ENCODE measurements at places on chromosomes 6 and 20. TPM values are rescaled to one million over a fixed set of nuclear protein-coding genes. Genes with fewer than 3 reads are reported as not detected.

- DNase-seq, result no peak
Observed at GRCh38 chr20:17141568-17141967, 85.3 kb upstream of the PCSK2 start.

DNA sequence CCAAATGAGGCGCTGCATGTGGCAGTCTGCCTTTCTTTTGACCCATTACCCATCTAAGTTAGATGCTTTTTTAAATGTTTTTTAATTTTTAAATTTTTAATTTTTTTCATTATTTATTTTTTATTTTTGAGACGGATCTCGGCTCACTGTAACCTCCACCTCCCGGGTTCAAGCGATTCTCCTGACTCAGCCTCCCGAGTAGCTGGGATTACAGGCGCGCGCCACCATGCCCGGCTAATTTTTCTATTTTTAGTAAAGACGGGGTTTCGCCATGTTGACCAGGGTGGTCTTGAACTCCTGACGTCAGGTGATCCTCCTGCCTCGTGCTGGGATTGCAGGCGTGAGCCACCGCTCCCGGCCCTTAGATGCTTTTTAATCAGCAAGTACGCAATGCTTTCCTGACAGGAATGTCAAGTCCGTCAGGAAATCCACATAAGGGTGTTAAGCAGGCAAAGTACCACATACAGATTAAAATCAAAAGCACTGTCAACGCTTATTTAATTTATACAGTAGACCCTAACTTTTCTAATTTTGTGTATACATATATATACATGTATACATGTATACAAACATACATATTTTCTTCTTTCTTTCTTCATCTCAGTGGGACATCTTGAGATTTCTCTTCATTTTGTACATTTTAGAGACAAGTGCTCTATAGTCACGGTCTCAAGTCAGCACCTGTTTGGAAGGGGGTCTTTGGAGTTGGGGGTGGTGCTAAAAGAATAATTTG, 995 bp upstream of the GSTA4 start:
- peak; percentile 91 for DNase-seq

TAB2 gene
- 14.9 TPM for total RNA-seq

GRCh38 chr6:8859501-8859900, 424.2 kb upstream of the SLC35B3 start:
- peak; percentile 5 for DNase-seq

- no peak for DNase-seq
Observed at GRCh38 chr6:21084656-21085055, 508.9 kb upstream of the SOX4 start.

PPIL6 gene
- not detected for total RNA-seq

Measured in HT1080 (cell line).